ENCODE measurements at places on chromosomes 13 and 19. TPM values are rescaled to one million over a fixed set of nuclear protein-coding genes. Genes with fewer than 3 reads are reported as not detected.

DNA sequence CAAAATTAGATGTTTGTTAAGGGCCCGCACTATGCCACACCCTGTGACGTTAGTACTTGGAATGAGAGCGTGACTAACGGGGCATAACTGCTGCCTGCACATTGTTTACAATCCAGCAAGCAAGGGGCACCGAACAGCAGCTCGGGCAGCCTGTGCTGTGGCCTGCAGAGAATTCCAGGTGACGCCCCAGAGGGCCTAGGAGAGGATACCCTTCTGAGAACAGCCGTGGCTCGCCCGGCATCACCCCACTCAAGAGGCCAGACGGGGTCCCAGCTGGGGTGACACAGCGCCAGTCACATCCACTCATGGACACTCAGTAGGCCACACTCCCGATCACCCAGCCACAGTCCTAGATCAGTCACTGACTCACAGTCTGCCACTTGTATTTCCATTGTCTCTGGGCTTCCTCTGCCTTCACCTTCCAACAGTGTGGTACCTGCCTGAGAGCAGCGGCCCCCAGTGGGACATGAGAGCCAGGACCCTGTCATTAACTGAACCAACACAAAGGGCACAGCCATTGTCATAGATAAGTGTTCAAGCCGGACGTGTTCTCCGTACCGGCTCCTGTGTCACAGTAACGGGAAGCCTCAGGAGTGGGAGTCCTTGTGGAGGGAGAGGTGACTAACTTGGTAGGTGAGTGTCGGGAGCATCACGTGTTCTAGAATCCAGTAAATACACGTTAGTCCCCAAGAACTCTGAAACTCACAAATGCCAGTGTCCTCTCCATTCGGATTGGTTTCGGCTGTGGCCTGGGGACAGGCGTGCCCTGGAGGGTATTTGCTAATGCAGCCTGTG, 7.5 kb downstream of the ZNF331 start:
- peaks cover 2% of the 10 kb centered on the region for H3K4me1 ChIP-seq
- no peaks in the 10 kb centered on the region for H3K27me3 ChIP-seq
- H3K27ac ChIP-seq: peak overlapping the region; percentile 80
- peaks cover 3% of the 10 kb centered on the region for H3K36me3 ChIP-seq
- peak; percentile 77 for DNase-seq

DNA sequence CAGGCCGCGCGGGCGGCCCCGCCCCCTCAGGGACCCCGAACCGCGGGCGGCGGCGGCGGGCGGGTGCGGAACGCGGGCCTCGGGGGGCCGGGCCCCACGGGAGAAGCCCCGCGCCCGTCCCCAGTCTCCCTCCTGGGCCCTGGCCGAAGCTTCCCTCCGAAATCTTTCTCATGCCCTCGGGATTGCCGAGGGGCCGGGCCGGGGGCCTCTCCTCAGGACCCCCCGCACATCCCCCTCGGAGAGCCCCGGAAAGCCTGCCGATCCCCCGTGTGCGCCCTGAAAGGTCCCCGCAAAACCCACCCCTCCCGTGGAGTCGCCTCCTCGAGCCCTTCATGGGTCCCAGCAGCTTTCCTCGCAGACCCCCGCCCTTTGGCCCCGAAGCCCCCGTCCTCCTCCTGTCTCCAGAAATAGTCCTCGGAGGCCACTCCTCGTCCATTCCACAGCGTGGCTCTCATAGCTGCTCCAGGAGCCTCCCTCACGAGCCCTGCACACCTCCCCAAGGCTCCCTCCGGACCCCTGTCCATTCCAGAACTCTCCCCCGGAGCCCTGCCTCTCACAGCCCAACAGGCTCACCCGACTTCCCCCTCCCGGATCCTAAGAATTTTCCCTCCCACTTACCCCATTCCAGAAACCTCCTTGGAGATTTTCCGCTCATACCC, 555 bp downstream of the SAMD4B start:
- H3K4me3 ChIP-seq: peak overlapping the region; percentile 76
- peak overlapping the region; percentile 85 for H3K27ac ChIP-seq
- H3K36me3 ChIP-seq: peaks cover 1% of the 10 kb centered on the region
- DNase-seq: no peak
- H3K27me3 ChIP-seq: no peaks in the 10 kb centered on the region

SPTBN4 gene
- total RNA-seq: 6.6 TPM

DNA sequence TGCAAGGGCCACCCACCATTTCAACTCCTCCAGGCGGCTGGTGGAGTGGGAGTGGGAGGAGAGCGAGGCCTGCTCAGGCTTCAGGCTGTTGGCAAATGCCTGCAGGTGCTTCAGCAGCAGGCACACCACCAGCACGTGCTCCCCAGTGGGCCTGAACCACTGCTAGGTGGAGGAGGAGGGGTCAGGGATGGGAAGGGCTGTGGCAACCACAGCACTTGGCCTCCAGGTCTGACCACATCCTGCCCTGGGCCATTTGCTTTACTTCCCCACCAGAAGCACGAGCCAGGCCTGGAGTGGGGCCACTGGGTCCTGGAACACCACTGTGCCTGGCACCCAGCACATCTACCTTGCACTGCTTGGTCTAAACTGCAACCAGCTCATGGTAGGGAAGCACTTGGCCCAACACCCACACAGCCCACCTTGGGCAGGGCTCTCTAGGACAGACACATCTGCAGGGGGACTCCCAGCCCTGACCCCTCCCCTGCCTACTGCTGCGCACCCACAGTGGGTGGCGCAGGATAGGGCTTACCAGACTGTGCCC, 26.2 kb downstream of the TUBA3C start:
- no peak for DNase-seq
- H3K27ac ChIP-seq: no peak overlapping the region
- H3K4me1 ChIP-seq: no peaks in the 10 kb centered on the region
- no peaks in the 10 kb centered on the region for H3K36me3 ChIP-seq

- no peak for DNase-seq
- H3K4me3 ChIP-seq: no peak overlapping the region
- H3K36me3 ChIP-seq: no peaks in the 10 kb centered on the region
- H3K27ac ChIP-seq: no peak overlapping the region
Observed at GRCh38 chr13:39847336-39847735, 191.9 kb downstream of the COG6 start.

DNA sequence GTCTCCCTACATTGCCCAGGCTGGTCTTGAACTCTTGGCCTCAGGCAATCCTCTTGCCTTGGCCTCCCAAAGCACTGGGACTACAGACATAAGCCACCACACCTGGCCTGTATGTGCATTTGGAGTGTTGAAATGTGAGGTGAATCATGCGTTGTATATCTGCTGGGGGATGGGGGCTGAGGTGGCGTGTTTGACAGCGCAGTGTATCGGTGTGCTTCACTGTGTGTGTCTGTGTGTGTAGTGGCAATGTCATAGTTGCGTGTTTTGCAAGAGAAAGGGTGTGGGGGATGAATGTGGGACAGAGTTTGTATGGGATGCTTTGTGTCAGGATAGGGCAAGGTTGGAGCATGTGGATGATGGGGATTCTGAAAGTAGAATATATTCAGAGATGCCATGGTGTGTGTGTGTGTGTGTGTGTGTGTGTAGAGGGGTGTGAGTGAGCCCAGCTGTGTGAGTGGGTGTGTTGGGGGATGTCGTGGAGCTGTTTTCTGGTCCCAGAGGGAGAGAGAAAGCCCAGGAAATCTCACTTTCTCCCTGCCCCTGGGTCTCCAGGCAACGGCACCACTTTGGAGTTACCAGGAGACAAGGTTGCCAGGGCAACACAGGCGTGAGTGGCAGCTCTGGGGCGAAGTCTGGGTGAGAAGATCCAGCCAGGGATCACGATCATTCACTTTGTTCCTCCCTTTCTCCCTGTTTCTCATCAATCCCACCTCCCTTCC, 1.1 kb upstream of the SWSAP1 start:
- H3K4me3 ChIP-seq: no peak overlapping the region
- H3K4me1 ChIP-seq: peaks cover 25% of the 10 kb centered on the region
- H3K27me3 ChIP-seq: no peaks in the 10 kb centered on the region
- H3K27ac ChIP-seq: no peak overlapping the region
- DNase-seq: no peak

- no peaks in the 10 kb centered on the region for H3K4me1 ChIP-seq
- DNase-seq: no peak
- peaks cover 10% of the 10 kb centered on the region for H3K36me3 ChIP-seq
- no peaks in the 10 kb centered on the region for H3K27me3 ChIP-seq
- no peak overlapping the region for H3K27ac ChIP-seq
Observed at GRCh38 chr13:110168999-110169933, 137.7 kb downstream of the COL4A1 start.

- H3K36me3 ChIP-seq: no peaks in the 10 kb centered on the region
- no peaks in the 10 kb centered on the region for H3K27me3 ChIP-seq
- no peak for DNase-seq
- H3K4me1 ChIP-seq: no peaks in the 10 kb centered on the region
- no peak overlapping the region for H3K27ac ChIP-seq
Observed at GRCh38 chr13:77425705-77426104, 98.8 kb upstream of the MYCBP2 start.

DNA sequence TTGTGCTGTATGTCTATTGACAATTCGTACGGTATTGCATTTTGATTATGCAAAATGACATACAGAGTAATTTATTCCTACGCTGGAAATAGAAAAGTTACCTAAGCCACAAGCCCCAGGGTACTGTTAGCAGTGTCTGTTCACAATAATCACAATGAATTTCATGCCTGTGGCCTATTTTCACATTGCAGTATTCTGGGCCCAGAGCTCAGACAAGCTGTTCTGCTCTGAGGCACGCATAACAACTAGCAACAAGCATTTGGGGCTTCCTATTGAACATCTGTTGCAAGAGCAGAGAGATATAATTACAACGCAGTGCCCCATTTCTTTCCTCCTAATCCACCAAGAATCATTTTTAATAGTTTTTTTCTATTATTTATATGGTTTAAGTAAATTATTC, 158.9 kb upstream of the SGCG start:
- H3K27ac ChIP-seq: no peak overlapping the region
- no peaks in the 10 kb centered on the region for H3K36me3 ChIP-seq
- DNase-seq: no peak
- H3K4me3 ChIP-seq: no peak overlapping the region
- H3K27me3 ChIP-seq: no peaks in the 10 kb centered on the region

- H3K27me3 ChIP-seq: no peaks in the 10 kb centered on the region
- H3K36me3 ChIP-seq: no peaks in the 10 kb centered on the region
Observed at GRCh38 chr13:45700971-45701900, 884 bp upstream of the CBY2 start.
